Transverse colon (tissue), 4 donors: ENCODE measurements at places on chromosomes 1 and 21. TPM values are rescaled to one million over a fixed set of nuclear protein-coding genes. Genes with fewer than 3 reads are reported as not detected.

DNA sequence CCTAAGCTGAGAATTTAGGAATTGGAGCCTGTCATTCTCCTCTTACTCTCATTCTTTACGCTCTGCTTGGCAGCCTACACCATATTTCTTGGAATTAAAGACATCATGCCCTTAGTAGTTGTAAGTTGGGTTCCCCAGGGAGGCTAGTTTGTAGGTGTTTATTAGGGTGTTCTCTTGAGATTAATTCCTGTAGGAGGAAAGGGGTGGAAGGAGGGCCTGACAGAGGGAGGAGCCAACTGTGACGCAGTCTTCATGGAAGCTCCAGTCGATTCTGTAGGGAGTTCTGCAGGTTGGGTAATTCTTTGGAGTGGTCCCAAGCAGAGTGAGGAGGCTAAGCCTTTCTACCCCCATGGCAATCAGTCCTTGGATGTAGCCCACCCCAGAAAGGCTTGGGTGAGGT is 111.4 kb downstream of the HHAT start:
- H3K4me1 ChIP-seq: no peaks in the 10 kb centered on the region
- H3K4me3 ChIP-seq: no peak overlapping the region
- H3K27me3 ChIP-seq: no peaks in the 10 kb centered on the region
- no peaks in the 10 kb centered on the region for H3K36me3 ChIP-seq

- H3K36me3 ChIP-seq: no peaks in the 10 kb centered on the region
- H3K4me1 ChIP-seq: peaks cover 3% of the 10 kb centered on the region
- H3K27me3 ChIP-seq: peaks cover 56% of the 10 kb centered on the region
- H3K27ac ChIP-seq: no peak overlapping the region
- DNase-seq: no peak
Measured at GRCh38 chr1:2501041-2501819, 25.1 kb downstream of the PLCH2 start.

- no peak overlapping the region for H3K4me3 ChIP-seq
- DNase-seq: no peak
- H3K27me3 ChIP-seq: no peaks in the 10 kb centered on the region
- H3K4me1 ChIP-seq: no peaks in the 10 kb centered on the region
- no peaks in the 10 kb centered on the region for H3K36me3 ChIP-seq
- no peak overlapping the region for H3K27ac ChIP-seq
Measured at GRCh38 chr21:18759751-18760161, 356.2 kb upstream of the TMPRSS15 start.

The PDE9A gene
- total RNA-seq: 384 TPM

GRCh38 chr21:42038826-42039425 is 28.8 kb upstream of the ZBTB21 start:
- H3K4me3 ChIP-seq: no peak overlapping the region
- H3K27me3 ChIP-seq: no peaks in the 10 kb centered on the region
- no peaks in the 10 kb centered on the region for H3K36me3 ChIP-seq
- H3K27ac ChIP-seq: peak overlapping the region; percentile 62

The RSPH1 gene
- total RNA-seq: 0.80 TPM

GRCh38 chr1:10530756-10531495 is 56.2 kb downstream of the PEX14 start:
- no peak overlapping the region for H3K4me3 ChIP-seq
- peaks cover 13% of the 10 kb centered on the region for H3K4me1 ChIP-seq
- peak overlapping the region; percentile 72 for H3K27ac ChIP-seq
- no peaks in the 10 kb centered on the region for H3K36me3 ChIP-seq
- no peak for DNase-seq

- no peak overlapping the region for H3K27ac ChIP-seq
- H3K4me1 ChIP-seq: no peaks in the 10 kb centered on the region
- no peaks in the 10 kb centered on the region for H3K27me3 ChIP-seq
- H3K36me3 ChIP-seq: no peaks in the 10 kb centered on the region
Measured at GRCh38 chr1:116228511-116228910, 117.3 kb downstream of the MAB21L3 start.

DNA sequence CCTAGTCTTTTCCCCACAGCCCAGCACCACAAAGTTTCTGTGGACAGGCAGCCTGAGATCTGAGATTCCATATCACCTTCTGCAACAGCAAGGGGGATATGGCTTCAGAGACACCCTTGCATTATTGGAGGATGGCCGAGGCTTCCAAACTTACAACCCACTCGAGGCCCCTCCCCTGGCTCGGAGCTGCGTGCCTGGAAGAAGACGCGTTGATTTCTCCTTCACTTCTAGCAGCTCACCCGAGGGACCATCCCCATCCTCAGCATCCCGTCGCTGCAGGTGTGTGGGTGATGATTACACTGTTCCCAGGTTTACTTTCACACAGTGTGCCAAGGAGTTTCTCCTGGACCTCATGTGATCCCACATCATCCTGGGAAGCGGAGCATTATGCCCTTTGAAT is 277.9 kb downstream of the MATN1 start:
- H3K4me3 ChIP-seq: no peak overlapping the region
- no peaks in the 10 kb centered on the region for H3K27me3 ChIP-seq
- no peaks in the 10 kb centered on the region for H3K4me1 ChIP-seq
- no peak for DNase-seq
- no peak overlapping the region for H3K27ac ChIP-seq
